ENCODE measurements at places on chromosomes 7 and 10.

DNA sequence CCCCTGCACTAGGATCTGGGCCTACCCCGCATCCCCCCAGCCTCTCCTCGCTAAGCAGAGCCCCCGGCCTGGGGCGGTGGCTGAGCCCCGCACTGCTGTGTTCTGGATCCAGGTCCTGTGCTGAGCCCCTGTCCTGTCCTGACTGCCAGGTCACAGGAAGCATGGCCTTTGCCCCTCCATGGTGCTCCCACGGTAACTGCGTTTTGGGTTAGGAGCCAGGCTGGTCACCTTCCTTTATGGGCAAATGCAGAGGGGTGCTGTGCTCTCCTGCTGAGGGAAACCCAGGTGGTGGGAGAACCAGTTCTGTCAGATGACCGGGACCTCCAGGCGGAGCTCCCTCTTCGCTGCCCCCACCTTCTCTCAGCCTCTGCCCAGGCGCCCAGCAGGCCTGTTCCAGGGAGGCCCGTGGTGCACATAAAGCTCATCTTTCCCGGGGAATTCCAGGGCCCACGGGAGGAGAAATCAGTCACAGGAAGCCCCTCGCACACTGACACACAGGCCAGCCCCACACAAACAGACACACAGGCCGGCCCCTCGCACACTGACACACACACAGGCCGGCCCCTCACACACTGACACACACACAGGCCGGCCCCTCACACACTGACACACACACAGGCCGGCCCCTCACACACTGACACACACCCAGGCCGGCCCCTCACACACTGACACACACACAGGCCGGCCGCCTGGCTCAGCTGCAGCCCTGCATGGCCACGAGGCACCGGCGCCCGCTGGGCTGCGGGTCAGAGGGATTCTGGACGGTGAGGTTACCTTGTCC, 75.6 kb downstream of the CFAP46 start:
- no peak for DNase-seq

GRCh38 chr7:141481971-141482370, 69.2 kb upstream of the AGK start:
- DNase-seq = no peak

DNA sequence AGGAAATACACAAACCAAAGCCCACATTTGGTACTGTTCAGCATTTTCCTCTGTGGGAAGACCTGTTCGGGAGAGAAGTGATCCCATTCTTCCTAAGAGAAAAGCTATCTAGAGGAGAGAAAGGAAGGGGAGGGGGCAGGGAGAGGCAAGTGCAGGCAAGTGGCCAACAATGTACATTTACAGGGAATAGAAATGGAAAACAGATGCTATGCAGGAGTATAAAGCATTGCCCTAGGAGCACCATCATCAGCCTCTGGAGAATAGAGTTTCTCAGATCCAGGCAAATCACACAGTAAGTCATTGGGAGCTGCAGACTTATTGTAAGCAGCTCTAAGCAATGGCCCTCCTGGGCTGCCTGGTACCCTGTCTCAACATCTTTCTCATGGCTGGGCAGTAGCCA, 424.4 kb upstream of the AUTS2 start:
- no peak for DNase-seq

DNA sequence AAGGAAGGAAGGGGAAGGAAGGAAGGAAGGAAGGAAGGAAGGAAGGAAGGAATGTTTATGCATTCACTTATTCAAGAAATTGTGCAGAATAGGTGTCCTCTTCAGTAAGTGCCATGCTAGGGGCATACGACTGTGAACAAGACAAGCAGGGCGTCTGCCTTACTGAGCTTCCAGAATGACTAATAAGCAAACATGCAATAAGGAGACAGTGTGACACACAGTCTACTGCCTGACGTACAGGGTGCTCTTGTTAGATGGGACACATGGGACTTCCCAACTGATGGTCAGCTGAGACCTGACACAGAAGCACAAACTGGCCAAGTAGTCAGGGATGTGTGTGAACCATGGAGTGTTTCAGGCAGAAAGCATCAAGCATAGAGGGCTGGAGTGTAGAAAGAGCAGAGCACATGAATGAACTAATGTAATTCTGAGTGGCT, 18.2 kb downstream of the DNAJC12 start:
- no peak for DNase-seq

DNA sequence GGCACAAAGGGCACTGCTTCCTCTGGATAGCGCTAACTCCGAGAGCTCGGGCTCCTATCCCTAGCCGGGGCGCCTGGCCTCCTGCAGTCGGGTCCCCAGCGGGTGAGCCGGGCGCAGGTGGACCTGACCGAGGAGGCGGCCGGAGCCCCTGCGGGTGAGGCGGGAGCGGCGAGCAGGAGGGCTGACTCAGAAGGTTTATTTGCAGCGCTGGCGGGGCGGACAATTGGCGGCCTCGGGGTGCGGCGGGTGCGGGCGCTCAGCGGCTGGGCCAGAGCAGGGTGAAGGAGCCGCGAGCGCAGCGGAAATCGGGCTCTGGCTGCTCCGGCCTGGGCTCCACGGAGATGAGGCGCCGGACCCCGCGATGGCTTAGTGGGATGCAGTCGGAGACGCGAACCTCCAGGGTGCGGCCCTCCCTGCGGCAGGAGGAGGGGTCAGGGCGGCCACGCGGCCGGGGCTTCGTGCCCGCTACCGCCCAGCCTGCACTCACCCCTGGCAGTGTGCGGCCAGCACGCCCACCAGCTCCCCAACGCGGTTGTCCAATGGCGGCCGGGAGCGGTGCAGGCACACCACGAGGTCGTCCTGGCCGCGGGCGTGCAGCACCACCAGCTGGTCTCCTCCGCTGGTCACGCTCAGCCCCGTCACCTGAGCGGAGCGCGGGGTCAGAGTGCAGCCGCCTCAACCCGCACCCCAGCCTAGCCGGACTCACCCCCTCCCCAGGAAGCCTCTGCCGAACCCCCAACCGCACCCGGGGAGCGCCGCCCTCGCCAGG, 16.1 kb downstream of the MYO1G start:
- DNase-seq = no peak

DNA sequence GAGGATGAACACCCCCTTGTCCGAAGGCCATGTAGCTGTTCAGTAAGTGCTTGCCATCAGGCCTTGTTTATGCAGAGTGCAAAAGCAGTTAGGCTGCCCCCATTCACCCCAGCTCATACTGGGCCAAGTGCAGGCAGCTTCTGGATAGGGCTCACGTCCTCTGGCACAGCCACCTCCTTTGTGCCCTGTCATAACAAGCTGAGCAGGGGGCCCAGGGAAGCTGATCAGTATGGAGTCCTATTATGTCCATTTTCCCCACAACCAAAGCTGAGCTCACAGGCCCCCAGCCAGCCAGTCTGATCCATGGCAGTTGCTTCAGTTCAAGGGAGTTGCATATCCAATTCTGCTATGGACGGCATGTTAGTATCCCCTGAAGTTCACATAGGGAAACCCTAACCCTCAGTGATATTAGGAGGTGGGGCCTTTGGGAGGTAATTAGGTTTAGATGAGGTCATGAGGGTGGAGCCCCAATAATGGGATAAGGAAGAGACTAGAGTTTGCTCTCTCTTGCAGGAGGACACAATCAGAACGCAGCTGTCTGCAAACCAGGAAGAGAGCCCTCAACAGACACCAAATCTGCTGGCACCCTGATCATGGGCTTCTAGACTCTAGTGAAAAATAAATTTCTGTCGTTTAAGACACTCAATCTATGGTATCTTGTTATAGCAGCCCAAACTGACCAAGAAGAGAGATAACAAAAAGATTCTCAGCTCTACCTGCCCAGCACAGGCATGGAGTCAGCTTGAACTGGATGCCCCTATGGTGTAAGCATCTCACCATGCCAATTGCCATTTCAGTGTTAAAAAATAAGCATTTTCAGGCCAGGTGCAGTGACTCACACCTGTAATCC, 155.9 kb downstream of the FGFR2 start:
- DNase-seq = no peak

DNA sequence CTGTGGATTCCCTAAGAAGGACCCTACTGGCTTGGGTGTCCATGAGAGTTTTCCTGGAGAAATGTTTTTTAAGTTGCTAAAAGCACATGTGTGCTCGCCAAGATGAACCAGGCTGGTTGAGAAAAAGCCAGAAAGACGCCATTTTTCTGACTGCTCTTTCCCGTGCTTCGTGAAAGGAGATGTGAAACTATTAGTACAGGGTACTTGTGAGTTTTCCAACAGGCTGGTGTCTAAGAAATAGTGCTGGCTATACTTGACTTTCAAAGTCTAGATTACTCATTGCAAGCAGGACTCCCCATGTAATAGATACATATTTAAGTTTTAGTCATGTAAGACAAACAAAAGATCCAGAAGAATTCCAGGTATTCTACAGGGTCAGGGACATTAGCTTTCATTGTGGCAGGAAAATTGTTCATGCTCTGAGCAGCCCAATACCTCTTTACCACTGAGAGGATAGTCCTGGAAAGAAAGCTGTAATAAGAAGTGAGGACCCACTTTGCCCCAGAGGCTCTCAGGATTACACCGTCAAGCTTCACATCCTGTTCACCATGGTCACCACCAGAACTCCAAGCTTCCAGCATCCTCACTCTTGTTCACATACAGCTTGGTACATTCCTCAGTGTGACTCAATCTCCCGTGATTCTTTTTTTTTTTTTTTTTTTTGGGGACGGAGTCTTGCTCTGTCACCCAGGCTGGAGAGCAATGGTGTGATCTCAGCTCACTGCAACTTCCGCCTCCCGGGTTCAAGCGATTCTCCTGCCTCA, 43.8 kb upstream of the ICA1 start:
- peak; percentile 25 for DNase-seq

DNA sequence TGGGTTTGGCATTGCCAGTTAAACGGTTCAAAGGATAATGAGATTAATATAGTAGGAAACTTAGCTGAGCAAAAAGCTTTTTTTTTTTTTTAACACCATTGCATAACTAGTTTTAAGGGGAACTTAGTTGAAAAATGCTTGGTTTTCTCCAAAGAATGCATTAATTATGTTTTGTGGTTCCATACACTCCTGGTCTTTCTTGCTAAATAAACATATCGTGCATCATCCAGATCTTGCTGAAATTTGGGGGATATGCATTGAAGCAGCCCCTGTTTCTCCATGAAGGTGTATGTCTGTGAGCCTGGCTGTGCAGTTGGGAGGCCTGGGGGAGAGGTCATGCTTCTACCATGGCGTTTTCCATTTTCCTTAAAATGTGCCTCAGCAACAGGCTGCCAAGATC, 558.2 kb upstream of the GALNT17 start:
- DNase-seq = no peak

DNA sequence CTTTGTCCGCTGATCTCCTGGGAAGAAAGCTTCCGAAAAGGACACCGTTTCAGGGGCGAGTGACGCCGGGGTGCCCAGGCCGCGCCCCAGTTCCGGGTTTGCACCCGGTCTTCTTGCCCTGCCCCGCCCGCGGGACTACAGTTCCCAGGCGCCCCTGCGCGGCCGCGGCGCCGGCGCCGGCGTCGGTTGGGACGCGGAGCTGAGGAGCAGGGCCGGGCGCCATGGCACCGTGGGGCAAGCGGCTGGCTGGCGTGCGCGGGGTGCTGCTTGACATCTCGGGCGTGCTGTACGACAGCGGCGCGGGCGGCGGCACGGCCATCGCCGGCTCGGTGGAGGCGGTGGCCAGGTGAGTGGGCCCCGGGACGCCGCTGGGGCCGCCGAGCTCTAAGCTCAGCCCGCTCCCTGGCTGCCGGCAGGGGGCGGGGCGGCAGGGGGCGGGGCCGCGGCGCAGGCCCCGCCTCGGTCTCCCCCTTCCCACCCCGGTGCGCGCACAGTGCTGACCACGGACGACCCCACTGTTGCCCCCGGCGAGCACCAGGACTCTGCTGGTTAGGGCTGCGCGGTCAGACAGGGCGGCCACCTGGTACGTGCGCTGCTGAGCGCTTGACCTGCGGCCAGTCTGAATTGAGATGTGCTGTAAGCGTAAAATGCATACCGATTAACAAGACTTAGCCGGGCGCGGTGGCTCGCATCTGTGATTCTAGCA, at the start of gene LHPP:
TSS of gene LHPP (plus strand) at position 182 of the 706 bp plus-strand sequence. CDS start at position 222, 40 bp downstream.
- peak; percentile 97 for DNase-seq

DNA sequence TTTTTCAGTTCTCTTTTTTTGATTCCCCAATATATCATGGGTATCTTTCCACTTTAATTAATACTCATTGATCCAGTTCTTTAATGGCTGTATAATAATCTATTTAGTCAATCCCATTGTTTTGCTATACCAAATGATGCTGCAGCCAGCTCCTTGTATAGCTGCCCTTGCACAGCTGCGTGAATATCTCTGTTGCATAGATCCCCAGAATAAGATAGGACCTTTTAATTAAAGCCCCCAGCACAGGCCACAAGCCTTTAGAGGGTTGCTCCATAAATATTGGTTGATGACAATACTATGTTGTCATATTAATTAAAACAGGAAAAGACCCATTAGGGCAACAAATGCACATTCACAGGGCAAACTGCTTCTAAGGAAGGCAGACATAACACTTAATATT, 57.9 kb downstream of the BUB3 start:
- no peak for DNase-seq

DNA sequence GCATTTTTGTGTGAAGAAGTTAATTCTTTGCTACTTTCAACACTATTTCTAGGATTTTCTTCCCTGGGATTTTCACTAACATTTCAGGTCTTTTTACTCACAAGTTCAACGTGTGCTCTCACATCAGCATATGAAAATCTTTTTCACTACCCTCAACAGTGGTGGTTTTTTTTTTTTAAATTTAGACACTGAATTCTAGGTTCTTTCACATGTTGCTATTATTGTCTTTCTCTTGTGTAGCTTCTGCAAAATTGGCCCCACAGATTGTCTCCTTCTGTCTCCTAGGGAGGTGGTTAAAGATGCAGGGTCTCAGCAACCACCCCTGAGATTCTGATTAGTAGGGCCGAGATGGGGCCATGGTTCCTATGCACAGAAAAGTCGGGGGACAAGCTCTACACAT, 165.0 kb upstream of the GPR26 start:
- no peak for DNase-seq

DNA sequence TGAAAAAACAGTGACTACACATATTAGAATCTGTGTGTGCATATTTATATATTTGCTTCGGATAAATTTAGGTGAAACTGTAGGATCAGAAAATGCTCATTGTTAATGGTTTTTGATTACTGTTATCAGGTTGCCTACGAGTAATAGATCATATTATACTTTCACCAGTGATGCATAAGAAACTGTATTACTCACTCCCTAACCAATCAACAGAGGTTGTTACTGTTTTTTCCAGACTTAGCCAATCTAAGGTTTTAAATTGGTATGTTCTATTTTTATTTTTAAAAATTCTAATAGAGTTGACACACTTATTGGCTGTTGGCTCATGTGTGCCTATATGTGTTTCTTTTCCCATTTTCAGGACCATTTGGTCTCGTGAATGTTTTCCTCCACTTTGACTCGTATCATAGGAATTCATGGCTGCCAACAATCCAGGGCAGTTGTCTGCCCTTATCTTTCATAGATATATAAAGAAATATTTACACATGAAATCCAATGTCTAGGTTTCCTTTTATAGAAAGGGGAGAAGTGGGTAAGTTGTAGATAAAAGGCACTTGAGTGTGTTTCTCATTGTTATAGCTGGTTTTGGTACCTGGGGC, 59.2 kb downstream of the ANLN start:
- DNase-seq = no peak

- no peak for DNase-seq
These were observed 128.0 kb downstream of the KCND2 start for GRCh38 chr7:120400806-120401455.

GRCh38 chr7:105935250-105935649, 27.8 kb upstream of the CDHR3 start:
- no peak for DNase-seq

All from Karpas-422 (cell line).